Renal cortex interstitium (tissue), 15 donors: ENCODE measurements at places on chromosomes 6 and 20.
A peak's percentile ranks its signal among the peaks of the same experiment; 100 is the strongest.

- no peak for DNase-seq
Observed at GRCh38 chr6:3961581-3962215, 112.5 kb downstream of the FAM50B start.

DNA sequence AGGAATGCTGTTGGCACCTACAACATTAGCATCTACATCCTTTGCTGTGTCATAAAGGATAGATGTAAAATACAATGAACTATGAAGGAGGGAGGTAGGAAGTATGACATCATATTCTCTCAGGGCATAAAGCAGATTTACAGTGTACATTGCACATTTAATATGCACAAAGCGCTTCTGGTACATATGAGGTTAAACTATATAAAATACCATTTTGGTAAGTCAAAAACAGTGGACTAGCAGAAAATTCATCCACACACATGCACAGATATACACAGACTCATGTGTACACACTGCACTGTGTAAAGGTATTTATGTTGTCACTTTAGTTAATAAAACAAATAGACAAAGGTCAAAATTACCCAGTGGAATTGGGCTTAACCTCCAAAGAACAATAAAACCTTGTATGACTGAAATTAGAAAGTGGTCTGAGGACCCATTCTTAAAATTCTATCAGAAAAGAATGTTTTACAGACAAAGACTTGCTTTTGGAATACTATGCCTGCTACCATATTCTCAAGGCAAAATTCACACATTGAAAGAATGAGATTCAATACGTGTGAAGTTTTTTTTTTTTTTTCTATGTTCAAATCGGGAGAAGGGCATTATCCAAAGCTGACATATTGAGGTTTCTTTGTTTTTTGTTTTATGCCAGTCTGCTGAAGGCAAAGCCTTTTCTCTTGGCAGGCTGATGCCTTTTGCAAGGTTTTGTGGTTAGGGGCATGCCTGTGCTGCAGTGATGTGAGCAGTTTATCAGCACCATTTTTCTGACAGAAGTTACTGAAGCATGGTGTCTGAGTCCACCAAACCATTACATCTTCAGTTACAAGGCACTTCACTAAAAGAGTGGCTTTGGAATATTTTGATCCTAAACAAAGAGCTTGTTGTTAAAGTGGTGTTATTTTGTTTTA, 199.0 kb downstream of the PLCB1 start:
- no peak for DNase-seq

- DNase-seq: no peak
Observed at GRCh38 chr20:5113615-5113986, 6.2 kb downstream of the PCNA start.

DNA sequence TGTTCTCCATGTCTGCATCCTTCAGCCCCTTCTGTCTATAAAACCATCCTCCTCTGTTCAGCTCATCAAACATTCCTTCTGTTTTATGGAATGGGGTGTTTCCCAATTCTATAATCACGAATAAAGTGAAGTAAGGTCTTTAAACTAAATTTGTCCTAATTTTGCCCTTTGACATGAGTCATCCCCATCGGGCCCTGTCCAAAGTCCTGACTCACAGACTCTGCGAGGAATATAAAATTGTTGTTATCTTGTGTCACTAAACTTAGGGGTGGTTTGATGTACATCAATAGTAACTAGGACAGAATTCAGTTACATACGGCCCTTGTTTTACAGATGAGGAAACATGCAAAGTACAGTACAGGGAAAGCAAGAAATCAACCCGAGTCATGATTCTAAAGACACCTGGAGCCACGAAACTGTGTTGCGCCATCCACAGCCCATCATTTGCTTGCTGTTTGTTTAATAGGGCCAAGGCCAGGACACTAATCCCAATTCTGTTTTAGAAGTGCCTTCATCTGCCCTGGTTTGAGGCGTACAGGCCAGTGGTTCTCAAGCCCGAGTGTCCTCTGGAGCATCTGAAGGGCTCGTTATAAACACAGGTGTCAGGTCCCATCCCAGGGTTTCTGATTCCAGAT, 2.8 kb downstream of the ACSS1 start:
- no peak for DNase-seq

DNA sequence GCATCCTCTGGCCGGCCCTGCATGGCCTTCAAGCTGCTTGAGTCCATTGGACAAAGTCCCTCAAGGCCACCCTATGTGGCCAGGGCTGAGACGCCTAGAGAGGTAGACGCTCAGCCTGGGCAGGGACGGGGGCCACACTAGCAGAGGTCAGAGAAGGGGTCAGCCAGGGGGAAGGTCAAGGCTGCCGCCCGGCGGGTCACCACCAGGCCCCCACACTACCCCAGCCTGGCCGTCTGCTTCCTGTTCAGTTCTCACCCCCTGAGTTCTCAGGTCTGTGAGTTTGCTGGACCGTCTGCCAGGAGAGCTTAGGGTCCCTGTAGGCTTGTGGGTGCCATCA, 37.3 kb downstream of the NTSR1 start:
- no peak for DNase-seq

DNA sequence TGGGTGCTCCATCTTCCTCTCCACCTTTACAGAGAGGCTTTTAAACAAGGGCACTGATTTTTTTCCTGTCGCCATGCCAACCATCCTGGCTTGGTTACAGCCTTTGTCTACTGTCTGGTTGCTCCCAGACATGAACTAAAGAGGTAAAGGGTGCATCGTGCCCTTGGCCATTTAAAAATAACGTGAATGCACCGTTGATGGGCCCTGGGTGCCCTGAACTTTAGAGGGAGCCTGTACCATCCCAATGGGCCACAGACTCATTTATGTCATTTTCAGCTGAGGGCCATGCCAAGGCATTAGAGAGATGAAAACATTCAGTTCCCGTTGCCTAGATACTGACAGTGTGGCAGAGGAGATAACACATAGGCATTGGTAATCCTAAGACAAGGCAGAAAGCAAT, 23.3 kb downstream of the TMC2 start:
- no peak for DNase-seq

- DNase-seq: no peak
Observed at GRCh38 chr20:62606016-62606415, 36.3 kb upstream of the SLCO4A1 start.

DNA sequence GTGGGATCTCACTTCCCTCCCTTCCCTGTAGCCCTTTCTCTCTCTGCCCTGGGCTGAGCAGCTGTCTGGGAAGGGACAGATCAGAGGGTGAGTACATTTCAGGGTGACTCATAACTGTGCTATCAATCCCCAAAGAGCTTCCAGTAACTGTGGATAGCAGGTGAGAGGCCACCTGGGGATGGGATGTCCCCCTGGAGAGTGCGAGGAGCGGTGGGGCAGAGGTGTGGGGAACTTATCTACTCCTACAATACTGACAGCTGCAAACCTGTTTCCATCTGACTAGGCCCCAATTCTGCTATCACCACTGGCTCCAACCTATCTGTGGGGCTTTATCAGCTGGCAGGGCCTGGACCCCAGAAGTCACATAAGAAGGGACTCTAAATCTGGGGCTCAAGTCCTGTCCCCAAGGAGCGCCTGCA, 32.6 kb downstream of the KCNK5 start:
- no peak for DNase-seq

GRCh38 chr6:144477856-144478255, 192.7 kb downstream of the UTRN start:
- no peak for DNase-seq

GRCh38 chr20:9668381-9668780, 154.0 kb downstream of the LAMP5 start:
- no peak for DNase-seq

DNA sequence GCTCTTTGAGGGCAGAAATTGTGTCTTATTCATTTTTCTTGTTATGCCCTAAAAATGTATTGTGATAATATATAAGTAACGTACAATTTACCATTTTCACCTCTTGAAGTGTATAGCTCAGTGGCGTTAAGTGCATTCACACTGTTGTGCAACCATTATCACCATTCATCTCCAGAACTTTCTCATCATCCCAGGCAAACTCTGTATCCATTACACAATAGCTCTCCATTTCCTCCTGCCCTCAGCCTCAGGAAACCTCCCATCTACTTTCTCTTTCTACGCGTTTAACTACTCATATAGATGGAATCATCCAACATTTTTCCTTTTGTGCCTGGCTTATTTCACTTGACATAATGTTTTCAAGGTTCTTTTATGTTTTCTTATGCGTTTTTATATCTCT, 184.6 kb downstream of the ESR1 start:
- DNase-seq: no peak

GRCh38 chr6:85015396-85015990, 251.1 kb upstream of the TBX18 start:
- peak; percentile 53 for DNase-seq

- no peak for DNase-seq
Observed at GRCh38 chr6:85127696-85128243, 322.1 kb upstream of the NT5E start.

- no peak for DNase-seq
Observed at GRCh38 chr6:33010356-33010755, 965 bp upstream of the HLA-DOA start.

DNA sequence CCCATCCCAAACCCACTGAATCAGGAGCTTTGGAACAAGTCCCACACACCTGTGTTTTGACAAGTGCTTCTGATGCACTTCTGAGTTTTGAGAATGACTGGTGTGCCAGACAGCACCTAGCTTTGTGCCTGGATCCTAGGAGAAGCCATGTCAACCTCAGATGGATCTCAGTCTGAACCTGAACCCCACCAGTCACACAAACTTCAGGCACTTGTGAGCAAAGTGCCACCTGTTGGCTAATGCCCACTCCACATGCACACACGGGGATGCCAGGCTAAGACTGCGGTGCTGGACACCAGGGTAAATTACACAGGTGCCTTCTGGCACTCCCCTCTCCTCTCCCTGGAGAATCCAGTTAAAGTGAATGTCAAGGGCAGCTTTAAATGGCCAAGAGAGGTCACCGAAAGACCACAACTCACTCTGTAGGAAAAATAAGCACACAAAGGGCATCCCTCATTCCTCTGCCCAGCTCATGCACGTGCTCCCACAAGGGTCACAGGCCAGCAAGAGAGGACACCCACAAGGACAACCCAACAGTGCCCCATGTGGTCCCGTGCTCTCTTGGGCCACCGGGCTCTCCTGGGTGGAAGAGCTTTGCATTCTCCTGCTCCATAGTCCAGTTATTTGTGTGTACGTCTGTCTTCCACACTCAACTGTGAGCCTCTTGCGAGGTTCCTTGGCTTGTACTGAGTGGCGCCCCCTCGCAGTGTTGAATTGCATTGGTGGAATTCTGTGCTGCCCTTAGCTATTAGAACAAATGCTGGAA, 45.6 kb downstream of the TAF8 start:
- DNase-seq: no peak

DNA sequence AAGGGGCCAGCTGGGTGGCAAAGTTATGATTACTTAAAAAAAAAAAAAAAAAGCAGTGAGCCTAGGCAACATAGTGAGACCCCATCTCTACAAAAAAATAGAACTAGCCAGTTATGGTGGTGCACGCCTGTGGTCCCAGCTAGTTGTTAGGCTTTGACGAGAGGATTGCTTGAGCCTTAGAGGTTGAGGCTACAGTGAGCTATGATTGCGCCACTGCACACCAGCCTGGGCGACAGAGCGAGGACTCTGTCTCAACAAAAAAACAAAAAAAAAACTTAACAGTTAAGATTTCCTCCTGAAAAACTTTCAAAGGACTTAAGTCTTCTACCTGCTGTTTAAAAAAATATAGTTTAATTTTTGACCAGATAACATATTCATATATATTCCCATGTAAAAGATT, 2.4 kb downstream of the GTSF1L start:
- no peak for DNase-seq

DNA sequence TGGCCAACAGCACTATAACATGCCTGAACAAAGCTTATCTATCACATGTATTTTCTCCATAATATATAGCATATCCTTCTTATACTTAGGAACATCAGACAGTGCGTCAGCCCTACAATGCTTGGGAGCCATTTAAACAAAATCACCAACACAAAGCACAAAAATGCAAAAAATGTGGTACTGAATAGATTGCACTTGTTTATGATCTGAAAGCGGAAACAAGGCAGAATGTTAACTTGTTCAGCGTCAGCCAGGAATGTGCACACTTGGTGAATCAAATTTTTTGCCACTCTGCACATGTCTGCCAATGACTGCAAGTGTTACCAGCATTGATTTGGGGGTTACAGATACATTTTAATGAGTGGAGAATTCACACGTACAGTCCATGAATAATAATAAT, 14.8 kb downstream of the SLC35A1 start:
- no peak for DNase-seq

GRCh38 chr6:29694637-29695036, 13.7 kb upstream of the ZFP57 start:
- DNase-seq: no peak

GRCh38 chr6:97133067-97133466, 149.9 kb downstream of the MMS22L start:
- no peak for DNase-seq

GRCh38 chr20:46582648-46583047, 32.2 kb upstream of the OCSTAMP start:
- no peak for DNase-seq

DNA sequence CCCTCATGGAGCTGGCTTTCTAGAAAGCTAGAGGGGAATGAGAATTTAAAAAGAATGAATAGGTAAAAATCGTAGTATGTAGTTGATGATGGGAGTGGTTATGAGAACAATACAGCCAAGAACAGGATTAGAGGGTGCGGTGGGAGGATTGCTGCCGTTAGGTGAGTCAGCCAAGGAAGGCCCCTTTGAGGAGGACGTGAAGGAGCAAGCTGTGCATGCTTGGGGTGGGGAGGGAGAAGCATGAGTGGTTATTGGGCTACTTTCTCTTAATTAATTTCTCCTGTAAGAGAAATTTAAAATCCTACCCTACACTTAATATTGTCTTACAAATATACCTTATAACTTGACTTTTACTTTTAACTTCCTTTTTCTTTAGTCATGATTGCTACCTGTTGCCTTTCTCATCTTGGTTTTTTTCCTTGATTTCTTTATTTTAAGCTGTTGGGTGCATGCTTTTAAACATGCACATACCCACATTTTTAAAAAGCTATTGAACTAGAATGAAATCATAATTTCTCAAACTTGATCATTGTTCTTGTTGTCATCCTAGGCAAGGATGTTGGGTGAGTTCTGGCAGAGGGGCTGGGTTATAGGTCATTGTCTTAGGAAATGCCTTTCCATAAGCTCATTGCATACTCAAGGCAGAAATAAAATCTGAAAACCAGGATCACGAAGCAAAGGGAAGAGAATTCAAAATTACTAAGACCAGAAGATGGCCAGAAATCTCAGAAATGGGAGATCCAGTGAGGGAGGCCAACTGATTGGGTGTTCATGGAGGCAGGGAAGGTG, 114.5 kb downstream of the TCP11 start:
- DNase-seq: no peak

GRCh38 chr20:36175475-36175995, 21.0 kb downstream of the EPB41L1 start:
- no peak for DNase-seq

GRCh38 chr20:25038591-25039015, 19.3 kb downstream of the ACSS1 start:
- no peak for DNase-seq

DNA sequence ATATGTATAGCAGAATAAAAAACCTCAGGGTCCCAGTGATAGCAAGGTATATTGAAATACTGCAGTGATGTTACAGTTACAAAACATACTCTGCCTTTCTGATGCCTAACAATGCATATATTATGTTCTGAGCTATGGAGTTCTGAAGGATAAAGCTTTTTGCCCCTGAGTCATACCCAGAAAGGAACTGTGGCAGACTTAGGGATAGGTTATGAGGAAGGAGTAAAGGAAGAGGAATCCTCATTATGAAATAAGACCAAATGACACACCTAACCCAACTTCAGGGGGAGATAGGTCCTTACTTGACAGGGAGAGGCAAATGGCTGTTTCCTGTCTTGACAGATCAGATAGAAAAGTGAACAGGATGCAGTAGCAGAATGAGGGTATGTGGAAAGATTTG, 940.6 kb upstream of the FLRT3 start:
- no peak for DNase-seq

GRCh38 chr6:39093149-39093708, 21.8 kb downstream of the SAYSD1 start:
- no peak for DNase-seq
